ENCODE measurements at places on chromosomes 7 and 10.

- DNase-seq = peak; percentile 86
Measured at GRCh38 chr10:107733328-107734130, 569.0 kb upstream of the SORCS1 start.

GRCh38 chr10:11354823-11355222 lies 256.6 kb downstream of the USP6NL start:
- no peak for DNase-seq

- no peak for DNase-seq
Measured at GRCh38 chr7:122561326-122561725, 137.6 kb downstream of the RNF133 start.

- no peak for DNase-seq
Measured at GRCh38 chr7:7745966-7746365, 27.6 kb upstream of the RPA3 start.

DNA sequence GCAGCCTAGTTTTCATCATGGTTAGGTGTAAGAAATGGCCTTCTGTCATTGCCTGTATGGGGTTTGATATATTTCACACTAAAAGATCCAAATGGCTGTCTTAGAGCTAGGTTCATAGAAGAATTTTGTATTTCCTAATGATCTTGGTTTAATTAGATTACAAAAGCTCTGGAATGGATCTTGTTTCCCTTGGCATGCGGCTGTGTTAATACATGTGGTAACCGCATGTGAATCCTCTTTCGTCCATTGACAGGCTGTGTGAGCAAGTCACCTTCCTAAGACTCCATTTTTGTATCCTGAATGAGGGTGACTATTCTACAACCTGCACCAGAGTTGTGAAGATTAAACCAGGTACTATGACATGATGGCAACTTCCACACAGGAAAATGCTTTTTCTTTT lies 12.4 kb upstream of the FZD1 start:
- no peak for DNase-seq

DNA sequence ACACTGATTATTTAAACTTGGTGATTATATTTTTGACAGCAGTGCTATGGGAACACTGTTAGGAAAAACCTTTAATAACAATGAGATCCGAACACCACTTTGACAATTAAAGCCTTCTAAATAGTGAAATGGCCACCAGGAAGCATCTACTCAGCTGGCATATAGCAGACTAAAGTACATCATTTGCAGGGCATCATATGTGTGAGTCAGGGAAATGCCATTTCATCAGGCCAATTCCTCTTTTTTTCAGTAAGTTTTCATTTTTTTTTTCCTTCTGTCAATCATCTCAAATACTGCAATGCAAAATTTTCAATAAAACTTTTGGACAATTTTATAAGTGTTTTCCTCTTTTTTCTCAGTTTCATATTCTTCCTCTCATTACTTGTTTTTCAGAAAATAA lies 521.4 kb upstream of the SEMA3D start:
- DNase-seq = no peak
